Activated gamma-delta T cell treated with anti-CD3 and anti-CD28 coated beads, Interleukin-2, amount 50 U/mL, for 16 hours (primary cell): ENCODE measurements at places on chromosomes 2 and 18.
A peak's percentile ranks its signal among the peaks of the same experiment; 100 is the strongest.

- no peak for DNase-seq
Observed at GRCh38 chr2:185833864-185834263, 95.3 kb downstream of the FSIP2 start.

GRCh38 chr2:88764850-88765153 is 73.3 kb downstream of the RPIA start:
- DNase-seq, result no peak

- DNase-seq, result no peak
Observed at GRCh38 chr18:49399003-49399402, 61.4 kb downstream of the DYM start.

GRCh38 chr2:43224131-43224570 is 2.3 kb downstream of the ZFP36L2 start:
- peak; percentile 58 for DNase-seq

DNA sequence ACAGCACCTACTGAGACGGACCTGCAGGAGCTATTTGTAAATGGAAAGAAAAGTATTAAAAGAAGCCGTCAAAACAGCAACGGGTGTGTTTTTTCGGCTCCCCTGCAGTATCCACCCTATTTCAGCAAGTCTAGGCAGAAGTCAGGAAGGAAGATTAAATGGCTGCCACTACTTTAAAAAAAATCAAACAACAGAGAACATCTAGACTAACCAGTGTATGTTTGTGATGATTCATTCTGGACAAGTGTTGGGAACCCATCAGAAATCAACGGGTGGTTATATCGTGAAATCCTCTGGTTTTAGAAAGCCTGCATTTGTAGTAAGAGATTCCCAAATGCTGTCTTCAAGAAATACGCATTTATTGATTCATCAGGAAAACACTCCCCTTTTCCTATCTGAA is 9.0 kb downstream of the PMAIP1 start:
- no peak for DNase-seq

DNA sequence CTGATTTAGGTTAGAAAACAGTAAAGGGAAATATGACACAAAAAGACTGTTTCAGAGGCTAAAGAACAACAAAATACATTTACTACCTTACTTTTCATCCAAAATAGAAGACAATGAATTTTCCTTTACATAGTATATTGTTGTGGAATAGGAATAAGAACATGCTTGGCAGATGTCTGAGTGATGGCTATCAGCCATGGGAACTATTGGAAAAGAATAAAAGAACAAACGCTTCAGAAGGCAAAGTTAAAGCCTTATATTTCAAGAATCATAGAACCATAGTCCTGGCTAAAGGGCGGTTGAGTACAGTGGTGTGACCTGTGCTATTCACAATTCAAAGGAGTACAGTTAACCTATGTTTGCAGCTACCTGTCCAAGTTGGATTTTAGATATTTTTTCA is 73.9 kb upstream of the NRXN1 start:
- no peak for DNase-seq

GRCh38 chr2:169946546-169946945 is 119.3 kb downstream of the UBR3 start:
- DNase-seq, result no peak

GRCh38 chr2:60469536-60470317 is 83.7 kb downstream of the BCL11A start:
- DNase-seq, result no peak

- no peak for DNase-seq
Observed at GRCh38 chr2:37119157-37119556, 34.8 kb downstream of the GPATCH11 start.

GRCh38 chr2:168992026-168992425 is 39.1 kb downstream of the ABCB11 start:
- DNase-seq, result no peak

DNA sequence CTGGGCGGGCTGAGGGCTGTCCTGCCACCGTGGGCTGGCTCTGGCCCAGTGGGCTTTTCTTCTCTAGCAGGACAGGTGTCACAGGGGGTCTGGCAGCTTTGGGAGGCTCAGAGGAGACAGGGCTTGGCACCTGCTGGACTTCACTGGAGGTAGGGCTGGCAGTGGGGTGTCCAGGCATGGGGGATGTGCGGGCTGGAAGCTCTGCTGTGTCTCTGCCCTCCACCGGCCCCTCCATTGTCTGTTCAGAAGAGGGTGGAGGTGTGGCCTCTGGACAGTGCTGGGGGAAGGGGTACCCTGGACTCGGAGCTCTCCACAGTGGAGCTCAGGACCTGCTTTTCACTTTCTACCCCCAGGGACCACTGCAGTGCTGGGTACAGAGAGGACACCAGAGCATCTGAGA is 9.2 kb downstream of the PTPRN start:
- no peak for DNase-seq

DNA sequence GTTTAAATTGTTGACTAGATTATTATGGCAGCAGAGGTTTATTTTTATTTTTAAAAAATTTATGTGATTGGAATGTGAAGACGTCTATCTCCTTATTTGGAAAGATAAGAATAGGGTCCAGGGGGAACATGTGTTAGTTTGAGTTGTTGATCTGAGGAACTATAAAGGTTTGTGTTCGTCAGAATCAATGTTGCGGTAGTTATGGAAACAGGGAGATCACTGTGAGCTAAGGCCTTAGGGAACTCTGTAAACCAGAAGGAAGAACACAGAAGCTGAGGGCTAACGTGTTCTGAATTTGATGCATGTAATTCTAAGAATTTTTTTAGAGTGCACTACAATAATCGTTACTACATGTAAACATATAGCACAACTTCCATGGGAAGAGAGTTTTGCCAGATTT is 168.5 kb upstream of the ZSWIM2 start:
- DNase-seq, result no peak

GRCh38 chr18:36660311-36660710 is 168.5 kb downstream of the TPGS2 start:
- no peak for DNase-seq

DNA sequence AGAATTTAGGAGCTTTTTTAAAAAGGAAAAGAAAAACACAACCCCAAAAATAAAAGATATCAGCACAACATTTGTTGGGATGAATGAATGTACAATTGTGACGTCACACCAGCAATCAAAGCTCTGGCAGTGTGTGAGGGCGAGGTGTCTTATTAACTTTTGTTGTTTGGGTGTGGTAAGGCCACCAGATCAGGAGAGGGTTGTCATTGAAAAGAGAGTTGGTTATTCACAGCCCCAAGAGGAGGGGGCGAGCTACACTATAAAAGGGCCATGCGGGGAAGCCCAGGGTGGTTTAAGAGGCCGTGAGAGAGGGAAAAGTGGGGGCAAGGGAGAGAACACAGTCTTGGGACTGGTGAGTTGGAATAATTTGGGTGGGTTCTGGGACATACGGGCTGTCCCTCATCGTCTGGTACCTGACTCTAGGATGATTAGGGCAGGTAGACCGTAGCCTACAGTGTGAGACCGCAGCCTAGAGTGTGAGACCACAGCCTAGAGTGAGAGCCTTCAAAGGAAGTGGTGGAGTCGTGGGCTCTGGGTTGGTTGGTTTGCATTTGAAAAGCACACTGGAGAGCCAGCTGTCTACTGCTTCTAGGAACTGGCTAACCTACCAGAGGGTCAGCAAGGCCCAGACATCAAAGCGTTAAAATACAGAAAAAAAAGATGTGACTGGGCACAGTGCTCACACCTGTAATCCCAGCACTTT is 128.4 kb downstream of the INO80D start:
- peak; percentile 4 for DNase-seq

DNA sequence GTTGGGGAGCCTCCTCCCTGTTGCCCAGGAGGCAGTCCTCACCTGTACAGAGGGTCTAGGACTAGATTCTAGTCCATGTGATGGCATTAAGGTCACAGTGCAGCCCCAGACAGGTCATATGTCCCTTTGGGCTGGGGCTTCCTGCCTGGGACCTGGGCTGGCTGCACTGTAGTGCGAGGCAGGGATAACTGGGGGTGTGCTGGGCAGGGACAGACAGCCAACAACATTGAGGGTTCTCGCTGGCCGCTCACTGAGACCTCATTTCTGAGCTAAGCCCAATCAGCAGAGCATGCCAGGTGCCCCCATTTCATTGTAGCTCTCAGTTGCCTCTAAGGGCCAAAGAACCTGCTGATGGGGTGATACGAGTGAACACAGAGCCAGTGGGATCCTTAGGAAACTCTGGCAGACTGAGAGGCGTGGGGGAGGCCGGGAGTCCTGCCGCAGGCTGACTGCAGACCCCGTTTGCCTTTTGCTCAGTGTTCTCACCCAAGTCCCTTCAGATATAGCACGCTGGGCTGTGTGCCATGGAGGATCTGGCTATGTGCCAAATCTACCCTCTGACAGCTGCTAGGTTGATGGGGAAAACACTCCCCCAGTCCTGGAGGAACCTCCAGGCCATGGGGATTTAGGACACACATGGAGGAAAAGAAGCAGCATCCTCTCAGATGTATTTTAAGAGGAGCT is 51.9 kb downstream of the DYSF start:
- DNase-seq, result no peak

DNA sequence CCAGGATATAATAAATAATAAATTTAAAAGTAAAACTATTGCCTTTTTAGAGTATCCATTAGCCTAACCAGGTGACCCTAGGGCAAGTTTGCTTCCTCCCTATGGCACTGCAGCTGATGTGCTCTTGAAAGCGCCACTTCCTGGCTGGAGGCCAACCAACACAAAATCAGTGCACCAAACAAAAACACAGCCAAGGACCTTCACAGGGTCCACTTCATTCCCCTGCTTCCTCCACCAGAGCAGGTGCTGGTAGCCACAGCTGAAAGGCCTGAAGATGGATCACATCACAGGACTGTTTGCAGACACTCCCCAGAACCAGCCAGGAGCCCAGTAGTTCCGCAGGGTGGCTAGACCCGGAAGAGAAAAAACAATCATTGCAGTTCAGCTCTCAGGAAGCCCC is 108.8 kb downstream of the TWIST2 start:
- DNase-seq, result no peak

GRCh38 chr2:227462462-227462951 is 9.4 kb upstream of the AGFG1 start:
- DNase-seq, result no peak

DNA sequence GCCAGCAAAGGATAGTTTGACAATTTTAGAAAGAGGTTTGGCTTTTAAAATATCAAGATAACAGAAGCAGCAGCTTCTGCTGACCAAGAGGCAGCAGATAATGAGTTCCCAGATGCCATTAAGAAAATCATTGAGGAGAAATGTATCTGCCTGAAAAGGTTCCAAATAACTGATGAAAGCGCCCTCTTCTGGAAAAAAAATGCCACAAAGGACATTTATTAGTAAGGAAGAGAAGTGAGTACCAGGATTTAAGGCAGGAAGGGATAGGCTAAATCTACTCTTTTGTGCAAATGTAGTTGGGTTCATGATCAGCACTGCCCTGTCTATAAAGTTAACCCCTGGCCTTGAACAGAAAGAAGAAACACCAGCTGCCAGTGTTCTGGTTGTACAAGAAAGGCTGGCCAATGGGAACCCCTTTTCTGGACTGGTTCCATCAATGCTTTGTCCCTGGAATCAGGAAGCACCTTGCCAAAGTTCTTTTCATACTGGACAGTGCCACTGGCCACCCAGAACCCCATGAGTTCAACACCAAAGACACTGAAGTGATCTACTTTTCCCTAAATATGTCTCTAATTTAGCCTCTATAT is 40.6 kb downstream of the DHX57 start:
- no peak for DNase-seq

- DNase-seq, result no peak
Observed at GRCh38 chr2:168525020-168525419, 68.9 kb downstream of the CERS6 start.

- peak; percentile 4 for DNase-seq
Observed at GRCh38 chr2:20050104-20050645, 1.3 kb downstream of the LAPTM4A start.

- no peak for DNase-seq
Observed at GRCh38 chr18:49798001-49798400, 15.3 kb downstream of the ACAA2 start.

GRCh38 chr2:47062681-47063537 is 92.2 kb downstream of the STPG4 start:
- DNase-seq, result no peak

GRCh38 chr2:217753460-217754200 is 249.2 kb downstream of the TNS1 start:
- no peak for DNase-seq

GRCh38 chr2:67572721-67573435 is 175.7 kb downstream of the ETAA1 start:
- DNase-seq, result no peak

DNA sequence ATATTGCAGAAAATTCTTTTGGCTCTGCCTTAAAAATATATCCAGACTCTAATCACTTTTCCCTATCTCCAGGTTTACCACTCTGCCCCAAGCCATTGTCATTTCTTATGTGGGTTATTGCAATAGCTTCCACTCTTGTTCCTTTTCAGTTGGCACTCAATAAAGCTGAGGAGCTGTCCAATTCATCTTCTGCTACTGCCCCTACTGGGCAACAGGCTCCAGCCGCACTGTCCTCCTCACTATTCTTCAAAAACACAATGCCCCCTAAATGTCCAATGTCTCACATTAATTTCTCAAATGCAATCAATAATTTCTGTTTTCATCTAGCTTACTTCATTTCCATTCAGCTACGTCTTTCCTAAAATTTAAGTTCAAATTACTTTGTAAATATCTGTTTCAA is 1262.5 kb upstream of the CDH2 start:
- no peak for DNase-seq

GRCh38 chr2:49801898-49802450 is 647.7 kb upstream of the FSHR start:
- no peak for DNase-seq

DNA sequence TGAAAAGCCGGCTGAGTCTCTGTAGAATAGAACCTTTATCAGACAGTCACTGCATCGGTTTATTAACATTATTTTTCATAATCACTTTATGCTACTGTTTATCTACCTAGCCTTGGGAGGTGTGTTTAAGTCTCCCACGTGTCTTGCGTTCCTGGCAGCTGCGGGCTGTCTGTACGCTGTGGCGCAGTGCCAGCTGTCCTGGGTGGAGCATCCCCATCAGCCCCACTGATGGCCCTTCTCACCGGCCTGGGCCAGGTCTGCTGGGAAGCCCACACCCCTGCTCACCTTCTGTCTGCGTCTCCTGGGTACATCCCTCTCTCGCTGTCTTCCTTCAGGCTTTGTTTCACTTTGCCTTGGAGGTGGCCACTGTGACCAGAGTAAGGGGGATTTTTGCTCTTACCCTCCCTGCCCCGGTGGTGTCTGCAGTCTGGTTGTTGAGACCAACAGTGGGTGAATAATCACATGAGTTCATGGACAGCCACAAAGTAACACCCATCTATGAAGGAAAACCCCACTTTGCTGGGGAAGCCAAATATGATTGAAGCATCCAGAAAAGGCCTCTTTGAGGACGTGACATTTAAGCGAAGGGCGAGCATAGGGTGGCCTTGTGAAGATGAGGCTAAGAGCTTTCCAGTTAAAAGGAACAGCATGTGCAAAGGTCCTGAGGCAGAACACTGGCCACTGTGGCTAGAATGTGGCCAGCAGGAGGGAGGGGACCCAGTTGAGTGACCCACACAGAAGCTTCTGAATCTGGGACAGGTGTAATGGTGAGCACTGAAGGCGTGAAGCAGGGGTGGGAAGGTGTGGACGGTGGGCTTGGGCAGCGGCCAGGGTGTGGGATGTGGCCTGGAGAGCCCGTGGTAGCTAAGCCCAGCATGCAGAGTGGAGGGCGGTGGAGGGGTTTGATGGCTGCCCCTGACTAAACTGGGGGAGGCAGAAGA is 41.7 kb downstream of the RAMP1 start:
- DNase-seq, result no peak
